ENCODE measurements at places on chromosomes 11 and 22.

- DNase-seq: no peak
Observed at GRCh38 chr11:116229236-116229970, 543.4 kb downstream of the BUD13 start.

GRCh38 chr22:45169591-45170466 lies 6.1 kb downstream of the NUP50 start:
- no peak for DNase-seq

DNA sequence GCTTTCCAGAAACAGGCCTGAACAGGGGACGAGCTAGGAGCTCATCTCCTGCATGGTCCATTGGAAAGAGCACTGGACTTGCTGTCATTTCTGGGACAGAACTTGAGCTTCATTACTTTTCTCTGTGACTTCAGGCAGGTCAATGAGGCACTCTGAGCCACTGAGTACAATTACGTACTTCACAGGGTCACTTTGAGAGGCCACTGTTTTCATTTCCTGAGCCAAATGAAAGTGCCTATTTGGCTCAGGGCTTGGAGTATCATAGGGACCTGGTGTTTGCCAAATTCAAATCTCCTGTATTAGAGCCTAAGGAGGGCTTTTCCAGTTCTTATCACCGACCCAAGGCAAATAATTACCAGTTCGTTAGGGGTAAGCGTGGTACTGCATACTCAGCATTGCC lies 319.3 kb downstream of the CADM1 start:
- no peak for DNase-seq

DNA sequence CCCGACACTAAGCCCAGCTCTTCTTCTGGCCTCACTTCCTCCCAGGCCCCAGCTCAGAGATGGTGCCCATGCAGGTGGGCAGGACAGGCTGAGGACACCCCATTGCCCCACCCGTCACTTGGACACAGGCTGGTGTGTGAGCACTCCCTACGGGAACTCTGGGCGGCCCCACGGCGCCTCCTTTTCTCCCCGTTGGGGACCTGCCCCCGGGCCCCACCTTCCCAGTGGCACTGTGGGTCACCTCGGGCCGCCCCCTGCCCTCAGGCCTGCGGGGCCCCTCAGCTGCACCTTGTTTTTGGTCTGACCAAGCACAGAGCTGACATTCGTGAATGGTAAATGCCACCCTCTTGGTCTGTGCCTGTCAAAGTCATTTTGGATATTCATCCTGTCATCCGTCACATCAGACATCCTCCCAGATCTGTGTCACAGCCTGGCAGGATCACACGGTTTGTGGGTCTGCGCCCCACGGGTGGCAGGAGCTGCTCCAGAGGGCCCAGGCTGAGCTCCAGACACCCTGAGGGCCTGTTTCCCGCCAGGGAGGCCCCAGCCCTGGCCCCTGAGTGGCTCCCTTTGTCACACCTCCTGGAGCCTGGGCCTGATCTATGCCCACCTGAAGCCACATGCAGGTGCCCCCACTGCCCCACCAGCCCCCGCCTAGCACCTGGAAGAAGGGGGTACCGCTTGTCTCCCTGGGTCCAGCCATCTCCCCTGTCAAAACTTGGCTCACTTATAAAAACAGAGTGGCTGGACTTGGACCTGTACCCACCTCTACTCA lies 1188.5 kb downstream of the BRD1 start:
- no peak for DNase-seq

- DNase-seq: no peak
Observed at GRCh38 chr11:41498726-41499125, 39.3 kb upstream of the LRRC4C start.

- no peak for DNase-seq
Observed at GRCh38 chr11:94849839-94850238, 81.7 kb downstream of the AMOTL1 start.

DNA sequence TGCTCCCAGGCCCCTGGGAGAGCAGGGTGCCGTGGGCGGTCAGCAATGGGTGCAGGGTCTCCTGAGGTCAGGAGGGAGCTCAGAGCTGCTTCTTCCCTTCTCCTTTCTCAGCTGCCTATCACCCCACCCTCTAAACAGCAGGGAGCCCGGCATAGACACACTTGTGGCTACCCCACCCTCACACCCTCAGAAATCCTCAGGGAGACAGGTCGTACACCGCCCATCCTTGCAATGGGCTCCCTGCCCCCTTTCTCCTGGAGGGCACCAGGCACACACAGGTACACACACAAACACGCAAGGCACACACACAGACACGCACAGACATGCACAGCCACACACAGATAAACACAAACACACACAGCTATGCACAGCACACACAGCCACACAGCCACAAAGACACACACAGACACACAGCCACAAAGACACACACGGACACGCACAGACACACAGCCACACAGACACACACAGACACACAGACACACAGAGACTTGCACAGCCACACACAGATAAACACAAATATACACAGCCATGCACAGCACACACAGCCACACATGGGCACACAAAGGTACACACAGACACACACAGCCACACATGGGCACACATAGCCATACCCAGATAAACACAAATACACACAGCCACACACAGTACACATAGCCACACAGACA lies 44.9 kb upstream of the TH start:
- no peak for DNase-seq

DNA sequence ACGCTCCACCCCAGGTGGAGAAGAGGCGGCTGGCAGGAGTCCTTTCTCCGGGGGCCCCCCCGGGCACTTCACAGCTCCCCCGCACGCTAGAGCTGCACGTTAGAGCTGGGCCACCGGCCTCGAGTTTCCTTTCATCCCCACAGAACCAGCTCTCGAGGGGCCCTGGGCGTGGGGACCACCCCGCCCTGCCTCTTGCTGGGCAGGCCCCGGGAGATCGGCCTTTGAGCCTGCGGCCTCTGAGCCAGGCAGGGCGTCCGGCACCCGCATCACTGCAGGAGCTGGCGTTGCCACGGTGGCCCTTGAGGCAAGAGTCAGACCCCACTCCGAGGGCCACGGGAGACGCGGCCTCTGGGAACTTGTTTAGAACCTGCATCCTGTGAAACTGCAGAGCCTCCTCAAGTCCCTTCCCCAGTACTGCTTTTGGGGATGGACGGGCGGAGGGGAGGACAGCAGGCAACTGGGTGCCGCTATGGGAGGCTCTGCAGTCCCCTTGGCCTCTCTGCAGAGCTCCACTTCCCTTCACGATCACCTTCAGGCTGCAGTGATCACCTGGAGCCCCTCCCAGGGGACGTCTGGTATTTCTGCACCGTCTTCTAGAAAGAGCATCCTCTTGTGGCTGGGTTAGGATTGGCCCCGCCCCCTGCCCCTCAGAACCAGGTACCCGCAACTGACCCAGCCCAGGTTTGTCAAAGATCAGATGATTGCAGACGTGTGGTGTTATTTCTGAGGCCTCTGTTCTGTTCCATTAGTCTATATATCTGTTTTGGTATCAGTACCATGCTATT lies 13.9 kb upstream of the GAL start:
- no peak for DNase-seq

DNA sequence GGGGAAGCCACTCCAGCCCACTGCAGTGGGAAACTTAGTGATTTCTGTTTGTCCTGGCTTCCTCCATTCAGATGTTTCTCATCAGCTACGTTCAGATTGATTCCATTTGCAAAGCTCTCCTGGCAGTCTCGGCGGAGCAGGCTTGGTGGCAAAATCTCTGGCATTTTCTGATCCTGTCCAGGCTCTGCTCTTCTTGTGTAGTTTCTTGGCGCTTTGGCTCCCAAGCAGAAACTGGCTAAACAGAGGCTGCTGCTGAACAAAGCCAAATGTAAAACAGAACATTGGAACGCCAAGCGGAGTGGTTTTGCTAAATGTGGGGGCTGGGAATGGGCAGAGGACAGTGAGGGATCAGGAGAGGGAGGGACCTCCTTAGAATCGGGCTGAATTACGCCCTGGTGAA lies 36.7 kb downstream of the ADAMTS8 start:
- DNase-seq: no peak

DNA sequence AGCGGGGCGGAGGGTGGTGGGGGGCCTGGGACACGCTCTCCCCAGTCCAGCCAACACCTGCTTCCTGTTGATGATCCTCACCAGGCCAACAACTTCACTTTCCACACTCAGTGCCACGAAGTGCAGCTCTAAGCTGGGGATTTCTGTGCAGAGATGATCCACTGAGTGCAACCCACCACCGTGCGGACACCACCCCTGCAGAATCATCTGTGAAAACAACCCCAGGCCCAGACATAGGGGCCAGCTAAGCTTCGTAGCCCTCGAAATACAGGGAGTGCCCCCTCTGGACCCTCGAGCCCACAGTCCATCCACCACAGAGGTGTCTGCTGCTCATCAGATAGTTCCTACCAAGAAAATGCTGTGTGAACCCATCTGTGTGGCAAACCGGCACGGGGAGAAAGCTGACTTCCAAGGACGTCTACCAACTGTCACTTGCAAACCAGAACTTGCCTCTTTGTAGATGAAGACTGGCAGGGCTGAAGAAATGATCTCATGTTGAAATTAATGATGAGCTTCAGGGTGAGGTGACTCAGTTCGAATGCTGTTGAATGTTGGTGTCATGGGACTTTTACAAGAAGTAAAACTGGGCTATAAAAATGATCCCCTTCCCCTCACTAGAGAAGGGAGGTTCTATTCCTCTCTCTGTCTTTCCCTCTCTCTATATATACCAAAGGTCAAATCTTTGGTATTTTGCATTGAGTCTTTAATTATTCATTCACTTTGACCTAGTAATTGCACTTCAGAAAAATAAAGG lies 73.4 kb downstream of the MYEOV start:
- DNase-seq: no peak

GRCh38 chr22:46671824-46672432 lies 51.7 kb downstream of the GRAMD4 start:
- DNase-seq: no peak

DNA sequence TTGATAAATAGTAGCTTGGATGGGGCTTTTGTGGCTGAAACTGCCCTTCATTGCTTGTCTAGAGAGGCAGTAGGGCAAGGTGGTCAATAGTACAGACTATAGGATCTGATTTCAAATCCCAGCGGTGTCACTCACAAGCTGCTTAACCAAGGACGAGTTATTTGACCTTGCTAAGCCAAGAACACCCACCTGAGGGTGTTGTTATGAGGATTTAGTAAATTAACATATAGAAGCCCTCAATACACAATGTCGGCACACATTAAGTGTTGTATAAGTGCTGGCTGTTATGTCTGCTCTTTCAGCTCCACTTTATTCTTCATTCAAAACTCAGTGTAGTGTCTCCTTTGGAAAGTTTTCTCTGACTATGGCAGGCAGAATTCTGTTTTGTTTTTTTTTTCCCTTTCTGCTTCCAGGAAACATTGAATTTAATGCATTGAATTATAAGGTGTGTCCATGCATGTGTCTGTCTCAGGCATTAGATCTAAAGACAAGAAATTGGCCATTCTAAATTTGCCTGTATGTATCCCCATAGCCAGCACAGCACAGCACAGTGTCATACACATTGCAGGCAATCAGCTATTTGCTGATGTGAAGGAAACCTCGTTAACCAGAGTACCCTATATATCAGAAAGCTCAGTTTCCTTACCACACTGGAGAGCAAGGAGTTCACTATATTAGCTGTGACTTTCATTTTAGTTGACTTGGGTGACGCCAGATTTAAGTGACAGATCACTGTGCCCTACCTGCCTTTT lies 212.1 kb downstream of the NELL1 start:
- DNase-seq: no peak

GRCh38 chr11:63816166-63816565 lies 2.9 kb downstream of the SPINDOC start:
- DNase-seq: no peak

GRCh38 chr11:11944444-11944843 lies 64.0 kb downstream of the DKK3 start:
- DNase-seq: no peak

DNA sequence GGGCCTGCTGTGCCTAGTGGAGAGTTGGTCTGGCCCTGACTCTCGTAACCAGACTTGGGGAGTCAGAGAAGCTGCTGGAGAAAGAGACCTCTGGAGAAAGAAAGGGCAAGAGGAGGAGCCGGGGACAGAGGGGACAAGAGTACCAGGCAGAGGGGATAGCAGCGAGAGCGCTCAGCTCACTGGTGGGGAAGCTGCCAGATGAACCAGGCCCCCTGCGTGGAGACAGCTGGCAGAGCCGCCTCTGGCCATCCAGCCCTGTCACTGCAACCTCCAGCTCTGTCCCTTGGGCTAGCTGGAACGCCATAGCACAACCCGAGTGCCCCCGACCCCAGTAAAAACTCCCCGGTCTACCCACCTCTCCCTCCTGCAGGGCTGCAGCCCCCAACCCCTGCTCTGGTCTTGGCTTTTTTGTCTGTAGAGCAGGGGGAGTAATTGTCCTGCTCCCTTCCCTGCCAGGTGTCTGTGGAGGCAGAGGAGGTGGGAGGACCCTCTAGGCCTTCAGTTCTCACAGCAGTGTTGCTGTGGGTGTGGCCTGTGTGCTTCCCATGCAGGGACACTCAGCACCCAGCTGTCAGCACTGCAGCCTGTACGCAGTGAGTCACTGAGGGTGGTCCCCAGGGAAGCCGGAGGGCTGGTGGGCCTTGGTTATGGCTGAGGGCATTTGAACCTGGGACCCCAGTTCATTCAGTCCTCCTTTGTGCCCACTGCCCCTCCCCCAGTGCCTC lies 4.8 kb upstream of the SUN2 start:
- no peak for DNase-seq

Data from neuronal stem cell (in vitro differentiated cells).